Omental fat pad (tissue), 4 donors: ENCODE measurements at places on chromosomes 2 and 18. TPM values are rescaled to one million over a fixed set of nuclear protein-coding genes. Genes with fewer than 3 reads are reported as not detected.
A peak's percentile ranks its signal among the peaks of the same experiment; 100 is the strongest.

- no peak for DNase-seq
Observed at GRCh38 chr18:13616525-13617035, 109.8 kb downstream of the FAM210A start.

DNA sequence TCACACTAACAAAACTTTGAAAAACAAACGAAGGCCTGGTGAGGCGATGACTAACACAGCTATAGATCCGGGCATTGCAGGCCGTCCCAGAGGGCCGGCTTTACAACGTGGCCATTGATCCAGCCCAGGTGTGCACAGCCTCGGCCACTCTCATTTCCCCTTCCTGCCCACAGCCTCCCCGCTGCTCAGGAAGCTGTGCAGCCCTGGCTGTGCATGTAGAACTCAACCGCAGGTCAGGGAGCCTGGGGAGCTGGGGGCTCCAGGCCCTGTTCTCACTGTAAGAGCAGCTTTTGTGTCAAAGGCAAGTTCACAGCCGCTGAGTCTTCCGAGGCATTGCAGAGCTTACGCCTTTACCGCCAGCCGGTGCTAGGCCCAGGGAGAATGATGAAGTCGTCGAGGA is 87.2 kb downstream of the LONRF2 start:
- no peak for DNase-seq

DNA sequence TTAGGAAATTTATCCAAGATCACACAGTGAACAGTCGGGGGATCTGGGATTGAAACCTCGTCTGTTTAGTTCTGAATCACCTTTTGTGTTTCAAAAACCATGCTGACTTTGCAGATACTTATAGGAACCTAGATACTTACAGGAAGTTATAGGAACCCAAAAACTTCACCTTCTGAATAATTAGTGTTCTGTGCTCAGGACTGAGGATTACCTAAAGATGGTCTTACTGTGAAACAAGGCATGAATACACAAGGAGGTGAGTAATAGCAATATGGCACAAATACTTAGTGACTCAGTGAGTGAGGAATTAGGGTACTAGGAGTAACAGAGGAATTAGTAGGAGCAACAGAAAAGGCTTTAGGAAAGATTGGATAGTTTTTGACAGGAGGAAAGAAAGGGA is 145.5 kb downstream of the LRATD1 start:
- DNase-seq = no peak

DNA sequence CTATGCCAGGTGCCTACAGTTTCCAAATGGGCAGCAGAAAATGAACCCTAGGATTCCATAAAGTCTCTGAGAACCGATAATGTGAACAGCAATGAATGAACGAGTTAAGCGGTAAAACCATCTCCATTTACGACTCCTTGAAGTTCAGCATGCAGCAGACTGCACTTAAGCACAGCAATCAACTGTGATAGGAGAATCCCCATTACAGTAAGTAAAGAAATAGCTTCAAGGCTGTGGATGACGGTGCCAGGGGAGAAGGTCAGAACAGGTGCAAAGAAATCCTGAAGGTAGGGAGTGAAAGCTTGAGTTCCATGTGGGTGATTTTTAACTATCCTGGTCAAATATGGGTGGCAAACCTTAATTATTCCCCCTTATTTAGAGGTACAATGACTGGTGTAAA is 444.4 kb downstream of the NCKAP5 start:
- no peak for DNase-seq

- DNase-seq = no peak
Observed at GRCh38 chr2:72205504-72205881, 57.8 kb upstream of the CYP26B1 start.

DNA sequence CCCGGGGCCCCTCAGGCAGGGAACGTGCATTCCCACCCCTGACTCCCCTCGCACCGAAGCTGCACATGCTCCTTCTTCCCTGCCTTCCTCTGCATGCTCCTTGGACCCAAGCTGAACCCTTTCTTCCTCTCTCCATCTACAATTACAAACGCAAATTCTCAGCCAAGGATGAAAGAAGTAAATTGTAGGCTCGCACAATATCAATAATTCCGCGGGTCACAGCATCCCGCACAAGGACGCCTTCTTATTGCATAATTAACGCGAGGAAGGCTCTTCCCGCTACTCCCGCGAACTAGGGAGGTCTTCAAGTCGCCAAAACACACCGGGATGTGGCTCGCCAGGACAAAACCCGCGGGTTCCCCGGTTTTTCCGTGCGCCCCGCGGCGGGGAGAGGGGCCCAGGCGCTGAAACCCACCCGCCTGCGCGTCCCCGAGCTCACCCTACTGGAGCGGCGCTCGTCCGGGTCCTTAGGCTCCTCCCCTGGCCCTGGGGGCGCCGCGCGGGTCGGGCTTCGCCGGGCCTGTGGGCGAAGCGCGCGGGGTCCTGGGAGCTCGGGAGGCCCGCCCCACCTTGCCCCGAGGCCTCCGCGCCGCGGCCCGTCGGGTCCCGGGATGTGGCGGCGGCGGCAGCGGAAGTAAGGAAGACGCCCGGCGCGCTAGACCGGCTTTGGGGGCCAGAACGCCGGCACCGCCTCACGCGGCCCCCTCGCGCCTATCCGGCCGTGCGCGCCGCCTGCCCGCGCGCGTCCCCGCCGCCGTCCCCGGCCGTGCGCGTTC is at the start of gene CHST10:
Gene CHST10, minus strand, starts transcription at position 734 of the 776 bp plus-strand sequence. CDS start 10,993 bp downstream, outside the sequence.
- DNase-seq = no peak

DNA sequence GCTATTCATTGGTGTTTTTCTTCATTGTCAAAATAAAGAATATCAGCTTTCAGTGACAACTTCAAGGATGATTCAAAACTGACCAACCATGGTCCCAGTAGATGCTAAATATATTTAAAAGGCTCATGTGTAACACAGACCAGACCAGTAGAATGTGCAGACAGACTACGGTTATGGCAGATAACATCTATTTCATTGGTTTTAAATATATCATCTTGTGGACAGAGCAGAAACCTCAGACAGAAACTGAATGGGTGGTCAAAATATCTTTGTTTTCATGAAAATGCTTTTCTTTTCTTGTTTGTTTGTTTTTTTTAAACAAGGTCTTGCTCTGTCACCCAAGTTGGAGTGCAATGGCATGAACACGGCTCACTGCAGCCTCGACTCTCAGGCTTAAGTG is 107.4 kb upstream of the CREB1 start:
- DNase-seq = no peak

GRCh38 chr2:57809230-57809629 is 237.4 kb upstream of the VRK2 start:
- no peak for DNase-seq

DNA sequence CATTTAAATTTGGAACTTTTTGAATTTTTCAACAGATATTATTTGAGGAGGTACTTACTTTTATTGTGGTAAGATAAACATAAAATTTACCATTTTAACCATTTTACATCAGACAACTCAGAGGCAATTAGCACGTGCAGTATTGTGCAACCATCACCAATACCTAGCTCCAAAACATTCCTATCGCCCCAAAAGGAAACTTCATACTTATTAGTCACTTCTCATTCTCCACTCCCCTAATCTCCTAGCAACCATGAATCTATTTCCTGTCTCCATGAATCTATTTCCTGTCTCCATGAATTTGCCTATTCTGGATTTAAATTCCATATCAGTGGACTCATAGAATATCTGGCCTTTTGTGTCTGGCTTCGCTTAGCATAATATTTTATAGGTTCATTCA is 69.9 kb upstream of the FAM136A start:
- no peak for DNase-seq

- no peak for DNase-seq
Observed at GRCh38 chr2:172403402-172403801, 24.0 kb upstream of the ITGA6 start.

RNPEPL1 gene
- 64.5 TPM for total RNA-seq

CXCR4 gene
- 61.1 TPM for total RNA-seq

FAM124B gene
- 5.1 TPM for total RNA-seq

CMPK2 gene
- 4.1 TPM for total RNA-seq

DNA sequence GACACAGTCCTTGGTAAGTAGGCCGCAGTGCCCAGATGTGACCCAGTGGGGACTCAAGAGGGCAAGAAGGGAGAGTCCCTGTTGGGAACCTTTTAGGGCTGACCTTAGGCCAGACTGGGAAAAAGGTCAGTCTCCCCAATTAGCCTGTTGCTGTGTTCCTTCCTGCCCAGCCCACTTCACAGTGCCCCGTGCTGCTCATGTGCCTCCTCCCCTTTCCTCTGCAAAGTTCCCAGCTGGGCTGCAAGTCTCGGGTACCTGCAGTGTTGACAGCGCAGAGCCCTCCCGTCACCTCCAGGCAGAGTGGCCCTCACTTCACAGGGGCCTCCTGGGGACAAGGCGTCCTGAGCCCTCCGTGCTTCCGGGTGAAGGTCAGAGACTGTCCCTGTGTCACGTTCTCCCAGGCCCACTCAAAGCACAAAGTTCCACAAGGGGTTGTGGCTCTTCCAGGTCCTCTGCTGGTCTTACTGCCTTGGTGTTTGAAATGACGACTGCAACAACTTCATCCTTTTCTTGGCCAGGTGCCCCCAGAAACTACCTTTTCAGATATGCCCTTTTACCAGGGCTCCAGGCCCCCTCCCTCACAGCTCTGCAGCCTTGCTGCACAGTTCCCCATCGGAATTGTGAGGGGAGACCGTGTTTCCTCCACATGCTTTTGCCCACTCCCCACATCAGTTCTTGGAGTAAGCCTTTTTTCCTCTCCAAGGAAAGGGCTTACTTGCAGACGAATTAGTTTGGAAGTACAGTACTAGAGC is 225.8 kb downstream of the ALPK2 start:
- DNase-seq = no peak

- no peak for DNase-seq
Observed at GRCh38 chr2:106085181-106085940, 108.7 kb downstream of the UXS1 start.

IL1RL1 gene
- total RNA-seq = 66.2 TPM

GRCh38 chr2:239826376-239826775 is 198.8 kb downstream of the NDUFA10 start:
- DNase-seq = peak; percentile 12

PDE1A gene
- total RNA-seq = 16.4 TPM

GRCh38 chr2:70655786-70656185 is 102.2 kb upstream of the TGFA start:
- no peak for DNase-seq

DNA sequence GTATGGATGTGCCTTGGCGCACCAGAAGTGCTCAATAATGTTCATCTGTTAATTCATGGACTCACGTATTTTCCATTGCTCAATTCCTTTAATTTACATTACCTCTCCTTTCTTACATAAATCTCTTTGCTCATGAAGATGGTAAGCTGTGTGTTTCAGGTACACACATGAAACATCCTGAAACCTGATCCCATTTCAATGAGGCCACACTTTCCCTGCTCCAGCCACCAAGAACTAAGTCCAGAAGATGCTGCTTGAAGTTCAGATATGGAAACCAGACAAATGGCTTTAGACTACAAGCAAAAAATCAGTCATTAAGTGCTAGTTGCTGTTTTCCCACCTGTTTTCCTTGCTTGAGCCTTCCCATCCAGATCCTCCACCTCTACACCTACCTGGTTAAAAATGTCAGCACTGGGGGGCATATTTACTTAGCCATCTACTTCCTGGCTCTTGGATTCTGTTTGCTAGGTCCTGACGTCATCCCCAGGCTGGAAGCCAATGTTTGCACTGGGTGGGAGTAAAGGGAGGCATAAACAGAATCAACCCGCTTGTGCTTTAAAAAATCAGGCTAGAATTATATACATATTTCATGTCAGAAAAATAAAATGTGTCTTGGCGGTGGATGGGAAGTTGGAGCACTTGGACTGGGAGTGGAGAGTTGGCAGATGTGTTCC is 309.7 kb downstream of the OSR1 start:
- DNase-seq = peak; percentile 32

DNA sequence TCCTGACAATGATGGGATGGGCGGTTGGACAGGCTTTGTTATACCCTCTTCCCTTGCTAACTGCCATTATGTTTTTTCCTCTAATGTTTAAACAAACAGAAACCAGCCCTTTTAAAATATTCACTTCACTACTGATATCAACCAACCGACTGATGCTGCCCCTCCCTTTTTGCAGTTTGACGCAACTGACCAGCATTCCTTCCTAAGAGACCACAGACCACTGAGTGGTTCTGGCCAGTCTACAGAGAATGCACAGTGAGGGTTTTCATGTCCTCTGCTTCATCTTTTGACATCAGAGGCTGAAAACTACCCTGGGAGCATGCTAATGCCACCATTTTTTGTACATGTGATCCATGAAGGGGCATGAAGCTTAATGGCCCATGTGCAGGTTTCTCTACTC is 85.3 kb downstream of the CYP26B1 start:
- DNase-seq = no peak

DNA sequence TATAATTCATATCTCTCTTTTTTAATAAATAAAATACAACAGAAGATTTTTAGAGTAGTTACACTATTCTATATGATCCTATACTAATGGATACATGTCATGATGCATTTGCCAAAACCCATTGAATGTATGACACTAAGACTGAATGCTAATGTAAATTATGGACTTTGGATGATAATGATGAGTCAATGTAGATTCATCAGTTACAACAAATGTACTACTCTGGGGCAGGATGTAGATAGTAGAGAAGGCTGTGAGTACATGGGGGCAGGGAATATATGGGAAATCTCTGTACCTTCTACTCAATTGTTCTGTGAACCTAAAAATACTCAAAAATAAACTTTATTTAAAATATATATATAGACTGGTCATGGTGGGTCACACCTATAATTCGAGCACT is 45.6 kb upstream of the NEDD4L start:
- DNase-seq = no peak
